ENCODE measurements at places on chromosomes 1 and 21.

DNA sequence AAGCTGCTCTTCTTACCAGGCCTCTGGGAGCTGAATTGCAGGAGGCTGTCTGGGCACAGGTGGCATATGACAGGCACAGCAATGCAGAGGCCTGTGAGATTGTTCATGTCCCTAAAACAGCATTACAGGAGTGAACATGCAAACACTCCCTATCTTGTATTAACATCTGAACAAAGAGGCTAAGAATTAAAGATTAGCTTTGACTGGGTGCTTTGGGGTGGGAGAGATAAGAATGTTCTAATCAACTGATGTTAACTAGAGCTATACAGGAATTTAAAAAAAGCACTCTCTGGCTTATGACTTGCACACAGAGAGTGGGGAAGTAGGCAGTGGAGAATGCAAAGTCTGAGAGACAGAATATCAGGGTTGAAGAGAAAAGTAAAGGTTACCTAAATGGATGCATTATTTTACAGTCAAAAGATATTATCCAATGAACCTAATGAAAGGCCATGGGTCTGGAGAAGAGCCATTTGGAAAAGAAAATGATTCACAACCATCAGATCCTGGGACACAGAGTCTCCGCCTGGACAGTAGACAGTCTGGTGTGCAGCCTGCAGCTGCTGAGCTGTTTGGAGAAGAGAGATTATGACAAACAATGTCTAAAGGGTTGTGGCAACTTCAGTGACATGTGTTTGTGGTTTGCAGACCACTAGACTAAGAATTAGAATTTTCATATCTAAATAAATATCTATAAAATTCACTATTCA, 20.2 kb downstream of the DPT start:
- DNase-seq, result no peak

GRCh38 chr1:195804547-195804946, 803.7 kb downstream of the KCNT2 start:
- DNase-seq, result no peak

DNA sequence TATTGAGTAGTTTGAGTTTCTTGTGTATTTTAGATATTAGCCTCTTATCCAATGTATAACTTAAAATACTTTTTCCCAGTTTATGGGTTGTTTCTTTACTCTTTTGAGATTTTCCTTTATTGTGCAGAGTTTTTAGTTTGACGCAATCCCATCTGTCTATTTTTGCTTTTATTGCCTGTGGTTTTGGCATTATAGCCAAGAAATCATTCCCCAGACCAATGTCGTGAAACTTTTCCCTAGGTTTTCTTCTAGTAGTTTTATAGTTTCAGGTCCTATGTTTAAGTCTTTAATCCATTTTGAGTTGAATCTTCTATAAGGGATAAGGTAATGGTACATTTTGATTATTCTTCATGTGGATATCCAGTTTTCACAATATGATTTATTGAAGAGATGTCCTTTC, 87.6 kb downstream of the LEPR start:
- no peak for DNase-seq

DNA sequence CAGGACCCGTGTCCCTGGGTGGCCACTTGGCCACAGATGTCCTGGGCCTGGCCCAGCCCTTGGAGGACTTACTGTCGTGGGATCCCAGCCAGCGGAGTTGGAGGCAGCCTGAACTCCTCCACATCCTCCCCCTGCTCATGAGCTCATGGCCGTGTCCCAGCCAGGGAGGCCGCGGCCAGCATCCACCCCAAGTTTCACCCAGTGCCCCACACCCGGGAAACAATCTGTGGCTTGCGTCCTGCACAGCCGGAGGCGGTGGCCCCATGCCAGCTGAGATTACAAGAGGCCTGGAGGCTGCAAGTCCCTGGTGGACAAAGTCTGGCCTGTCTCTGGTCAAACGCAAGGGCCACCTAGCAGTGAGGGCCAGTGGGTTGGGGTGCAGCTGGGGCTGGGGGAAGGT, 27.5 kb upstream of the TMEM52 start:
- no peak for DNase-seq

DNA sequence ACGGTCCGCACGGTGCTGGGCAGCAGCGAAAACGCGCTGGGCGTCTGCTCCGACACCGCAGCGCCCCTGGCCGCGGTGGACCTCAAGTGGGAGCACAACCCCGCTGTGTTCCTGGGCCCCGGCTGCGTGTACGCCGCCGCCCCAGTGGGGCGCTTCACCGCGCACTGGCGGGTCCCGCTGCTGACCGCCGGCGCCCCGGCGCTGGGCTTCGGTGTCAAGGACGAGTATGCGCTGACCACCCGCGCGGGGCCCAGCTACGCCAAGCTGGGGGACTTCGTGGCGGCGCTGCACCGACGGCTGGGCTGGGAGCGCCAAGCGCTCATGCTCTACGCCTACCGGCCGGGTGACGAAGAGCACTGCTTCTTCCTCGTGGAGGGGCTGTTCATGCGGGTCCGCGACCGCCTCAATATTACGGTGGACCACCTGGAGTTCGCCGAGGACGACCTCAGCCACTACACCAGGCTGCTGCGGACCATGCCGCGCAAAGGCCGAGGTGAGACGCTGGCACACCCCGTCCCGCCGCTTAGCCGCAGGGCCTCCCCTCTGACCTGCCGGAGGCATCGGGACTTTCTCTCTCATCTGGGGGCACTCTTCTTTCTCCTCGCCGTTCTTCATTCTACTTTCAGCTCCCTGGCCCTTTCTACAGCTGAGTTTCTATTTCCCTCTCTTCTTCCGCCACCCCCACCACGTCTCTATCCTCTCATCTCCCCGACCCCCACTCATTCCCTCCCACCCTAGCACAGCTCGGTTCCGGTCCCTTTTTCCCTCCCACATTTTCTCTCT, 1.0 kb downstream of the NPR1 start:
- no peak for DNase-seq

GRCh38 chr1:14987829-14988603, 165.5 kb upstream of the TMEM51 start:
- DNase-seq, result no peak

- no peak for DNase-seq
These were observed 10.4 kb downstream of the MUL1 start for GRCh38 chr1:20497506-20497905.

DNA sequence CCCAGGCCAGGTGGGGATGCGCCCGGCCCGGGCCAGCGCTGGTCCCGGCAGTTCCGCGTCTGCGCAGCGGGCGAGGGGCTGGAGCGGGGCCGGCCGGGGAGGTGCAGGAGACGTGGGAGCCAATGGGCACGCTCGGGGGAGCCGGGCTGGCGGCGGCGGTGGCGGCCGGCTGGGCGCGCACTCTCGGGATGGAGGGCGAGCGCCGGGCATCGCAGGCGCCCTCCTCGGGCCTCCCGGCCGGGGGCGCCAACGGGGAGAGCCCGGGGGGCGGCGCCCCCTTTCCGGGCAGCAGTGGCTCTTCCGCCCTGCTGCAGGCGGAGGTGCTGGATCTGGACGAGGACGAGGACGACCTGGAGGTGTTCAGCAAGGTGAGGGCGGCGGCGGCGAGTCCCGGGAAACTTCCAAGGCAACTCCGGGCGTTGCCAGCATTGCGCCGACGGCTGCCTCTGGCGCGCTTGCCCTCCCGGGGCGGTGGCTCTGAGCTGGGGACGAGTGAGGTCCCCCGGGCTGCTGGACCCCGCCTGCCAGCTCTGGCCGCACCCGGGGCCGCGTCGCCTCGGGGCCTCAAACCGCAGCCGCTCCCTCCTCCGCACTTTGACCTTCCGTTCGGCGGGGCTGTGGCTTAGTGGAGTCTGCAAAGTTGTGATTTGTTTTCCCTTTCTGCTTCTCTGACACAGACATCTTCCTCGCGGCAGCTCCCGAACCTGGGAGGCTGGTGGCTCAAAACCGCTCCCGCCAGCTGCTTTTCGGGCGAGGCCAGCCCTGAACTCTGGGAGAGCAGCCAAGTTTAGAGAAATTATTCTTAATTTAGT, at the start of gene SNX7:
TSS of gene SNX7 (plus strand) at position 178 of the 812 bp plus-strand sequence. CDS start at position 189, 11 bp downstream.
- no peak for DNase-seq

GRCh38 chr1:95086949-95087533, 14.3 kb upstream of the ALG14 start:
- DNase-seq, result no peak

- no peak for DNase-seq
These were observed 501.9 kb upstream of the USP24 start for GRCh38 chr1:55717111-55717510.

Data from stimulated activated CD8-positive, alpha-beta memory T cell treated with anti-CD3 and anti-CD28 coated beads, Interleukin-7, amount 100 ng/mL, for 1 hour (primary cell).